Activated CD8-positive, alpha-beta T cell treated with anti-CD3 and anti-CD28 coated beads for 36 hours (primary cell): ENCODE measurements at places on chromosomes 6 and 20.

- peak; percentile 71 for DNase-seq
These were observed 797 bp downstream of the SMIM13 start for GRCh38 chr6:11094411-11094851.

DNA sequence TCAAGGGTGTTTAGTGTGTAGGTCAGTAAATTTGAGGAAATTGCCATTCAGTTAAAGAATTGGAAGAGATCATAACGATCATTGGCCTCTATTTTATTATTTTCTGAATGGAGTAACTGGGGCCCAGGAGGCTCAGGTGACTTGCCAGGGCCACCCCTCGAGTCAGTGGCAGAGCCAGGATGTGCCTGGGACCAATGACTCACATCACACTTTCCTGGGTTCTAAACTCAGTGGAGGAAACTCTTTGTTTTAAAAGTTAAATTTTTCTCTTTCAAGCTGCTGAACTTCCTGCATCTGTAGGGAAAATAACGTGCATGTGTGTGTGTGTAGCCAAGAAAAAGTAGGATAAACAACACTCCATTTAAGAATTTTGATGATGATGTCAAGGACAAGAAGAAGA is 135.5 kb downstream of the MYLK4 start:
- DNase-seq = no peak

DNA sequence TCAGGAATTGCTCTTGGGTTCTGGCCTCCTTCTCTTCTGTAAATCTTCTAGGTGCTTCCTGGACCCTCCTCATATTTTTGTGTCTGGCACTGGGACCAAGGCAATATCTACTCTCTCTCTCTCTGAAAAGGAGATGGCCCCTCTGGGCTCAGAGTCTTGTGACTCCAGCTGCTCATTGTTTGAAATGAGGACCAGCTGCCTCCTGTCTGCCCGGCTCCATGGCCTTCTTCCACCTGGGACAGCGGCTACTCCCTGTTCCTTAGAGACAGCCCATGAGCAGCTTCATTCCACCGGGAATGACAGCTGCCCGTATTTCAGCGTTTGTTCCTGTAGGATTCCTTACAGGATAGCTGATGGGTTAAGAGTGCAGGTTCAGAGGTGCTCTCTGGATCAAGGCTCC is 2.9 kb downstream of the TGM3 start:
- no peak for DNase-seq

- no peak for DNase-seq
These were observed 567.3 kb upstream of the BTBD3 start for GRCh38 chr20:11350126-11351005.
